Left renal pelvis (tissue), 4 donors: ENCODE measurements at places on chromosomes 5 and 9.

DNA sequence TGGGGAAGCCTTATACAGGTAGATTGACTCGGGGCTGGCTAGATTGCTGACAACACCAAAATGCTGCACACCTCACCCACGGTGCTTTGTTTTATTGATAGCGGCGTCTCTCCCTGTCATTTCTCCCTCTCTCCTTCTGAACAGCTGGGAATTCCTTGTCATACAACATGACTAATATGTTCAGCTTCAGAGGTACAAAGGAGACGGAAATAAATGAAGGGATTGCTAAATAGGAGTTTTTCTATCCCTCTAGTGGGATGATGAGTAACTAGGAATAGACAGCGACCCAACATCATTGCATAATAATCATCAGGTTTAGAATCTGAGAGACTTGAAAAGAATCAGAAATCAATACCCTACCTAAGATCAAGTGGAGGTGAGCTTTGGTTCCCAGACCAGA lies 337.7 kb upstream of the PANK3 start:
- no peak for DNase-seq

DNA sequence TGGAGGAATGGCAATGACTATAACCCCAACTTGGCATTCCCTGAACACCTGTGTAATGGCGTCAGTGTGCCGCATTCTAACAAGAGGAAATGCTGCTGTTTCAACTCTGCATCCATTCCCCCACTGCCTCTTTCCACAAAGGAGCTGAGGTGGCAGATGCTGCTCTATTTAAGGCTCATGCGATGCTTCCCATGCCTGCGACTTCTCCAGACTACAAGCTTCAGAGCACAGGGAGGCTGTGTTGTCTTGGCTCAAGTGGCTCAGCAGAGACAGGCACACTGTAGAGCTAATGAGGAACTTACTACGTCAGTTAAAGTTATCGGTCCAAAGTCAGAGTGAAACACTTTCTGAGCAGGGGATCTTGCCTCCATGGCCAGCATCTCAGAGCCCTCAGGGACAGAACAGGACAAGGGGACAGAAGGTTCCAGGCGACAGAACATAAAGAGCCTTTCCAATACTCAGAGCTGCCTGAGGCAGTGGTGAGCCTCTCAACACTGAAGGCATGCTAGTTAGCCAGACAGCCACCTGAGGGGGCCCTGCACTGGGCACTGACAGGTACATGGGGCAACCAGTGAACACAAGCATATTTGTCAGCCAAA lies 21.8 kb downstream of the TNIP1 start:
- DNase-seq, result no peak

DNA sequence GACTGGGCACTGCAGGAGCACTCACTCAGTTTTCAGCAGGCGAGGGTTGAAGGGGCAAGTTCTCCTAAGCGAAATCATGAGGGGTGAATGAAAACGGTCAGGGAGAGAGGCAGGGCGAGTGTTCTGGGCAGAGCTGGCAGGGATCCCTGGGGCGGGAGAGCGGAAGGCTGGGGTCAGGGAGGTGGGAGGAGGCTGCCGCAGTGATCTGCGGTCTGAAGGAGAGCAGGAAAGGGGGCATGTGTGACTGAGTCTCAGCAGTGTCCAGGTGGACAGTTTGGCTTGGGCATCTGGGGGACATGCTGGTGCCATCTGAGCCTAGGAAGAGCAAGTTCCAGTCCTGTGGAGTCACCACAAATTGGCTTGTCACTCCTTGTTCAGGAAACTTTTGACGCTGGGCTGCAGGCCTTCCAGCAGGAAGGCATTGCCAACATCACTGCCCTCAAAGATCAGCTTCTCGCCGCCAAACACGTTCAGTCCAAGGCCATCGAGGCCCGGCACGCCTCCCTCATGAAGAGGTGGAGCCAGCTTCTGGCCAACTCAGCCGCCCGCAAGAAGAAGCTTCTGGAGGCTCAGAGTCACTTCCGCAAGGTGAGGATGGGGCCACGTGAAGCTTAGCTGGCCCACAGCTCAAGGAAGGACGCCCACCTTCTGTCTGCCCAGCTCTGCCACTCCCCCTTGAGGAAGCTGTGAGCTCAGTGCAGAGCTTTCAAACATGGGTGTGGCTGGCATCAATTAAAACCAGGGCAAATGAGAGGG lies 31.1 kb downstream of the DYNC2I2 start:
- DNase-seq, result no peak

DNA sequence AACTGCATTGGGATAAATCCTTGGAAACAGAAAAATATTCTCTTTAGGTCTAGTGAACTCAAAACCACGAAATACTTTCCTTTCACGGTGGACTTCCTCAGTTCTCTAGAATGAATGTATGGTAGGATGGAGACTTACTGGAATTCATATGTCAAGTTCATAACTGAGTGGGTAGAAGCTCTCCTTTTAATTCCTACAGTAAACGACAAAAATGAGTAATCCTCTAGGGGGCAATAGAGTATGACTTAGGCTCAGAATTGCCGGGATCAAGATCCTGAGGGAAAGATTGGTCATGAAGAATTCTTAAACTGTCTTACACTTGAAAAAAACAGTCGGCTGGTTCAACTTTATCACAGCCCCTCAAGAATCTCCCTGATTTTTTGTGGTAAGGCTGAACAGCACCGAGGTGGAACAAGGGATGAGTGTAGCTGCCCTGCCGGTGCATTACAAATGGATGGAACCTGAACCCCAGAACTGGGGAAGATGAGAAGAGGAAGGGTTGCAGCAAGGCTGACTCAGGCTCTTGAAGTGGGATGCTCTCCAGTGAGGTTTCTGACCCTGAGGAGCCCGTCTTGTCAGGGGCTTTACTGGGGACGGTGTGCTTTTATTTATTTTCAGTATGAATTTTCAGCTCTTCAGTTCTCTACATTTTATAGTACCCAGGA lies 14.0 kb upstream of the LOX start:
- no peak for DNase-seq

- DNase-seq, result no peak
Observed at GRCh38 chr5:80069251-80069800, 34.2 kb downstream of the THBS4 start.

- DNase-seq, result no peak
Observed at GRCh38 chr9:73129941-73130685, 21.6 kb upstream of the ANXA1 start.

GRCh38 chr9:122779181-122779580 lies 9.6 kb upstream of the OR5C1 start:
- DNase-seq, result no peak
